MG63 (cell line): ENCODE measurements at places on chromosomes 2 and 18. TPM values are rescaled to one million over a fixed set of nuclear protein-coding genes. Genes with fewer than 3 reads are reported as not detected.

DNA sequence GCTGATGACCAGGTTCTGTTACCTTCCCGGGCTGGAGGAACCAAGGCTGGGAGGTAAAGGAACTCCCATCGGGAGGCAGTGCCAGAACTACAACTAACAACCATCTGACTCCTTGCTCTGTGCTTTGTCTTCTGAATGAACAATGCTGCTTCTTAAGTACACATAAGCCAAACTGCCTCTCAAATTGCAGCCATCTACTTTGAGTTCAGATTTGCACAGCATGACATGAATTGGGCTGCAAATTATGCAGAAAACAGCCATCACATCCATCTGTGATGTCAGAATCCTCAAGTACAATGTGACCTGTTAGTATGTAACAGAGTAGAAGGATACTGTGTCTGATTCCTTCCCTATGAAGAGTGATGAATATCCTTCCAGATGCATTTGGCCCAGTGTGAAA lies 290.6 kb downstream of the ZNF521 start:
- no peak for DNase-seq

Gene PPIL3
- 56.5 and 155 TPM in 2 replicates for total RNA-seq

DNA sequence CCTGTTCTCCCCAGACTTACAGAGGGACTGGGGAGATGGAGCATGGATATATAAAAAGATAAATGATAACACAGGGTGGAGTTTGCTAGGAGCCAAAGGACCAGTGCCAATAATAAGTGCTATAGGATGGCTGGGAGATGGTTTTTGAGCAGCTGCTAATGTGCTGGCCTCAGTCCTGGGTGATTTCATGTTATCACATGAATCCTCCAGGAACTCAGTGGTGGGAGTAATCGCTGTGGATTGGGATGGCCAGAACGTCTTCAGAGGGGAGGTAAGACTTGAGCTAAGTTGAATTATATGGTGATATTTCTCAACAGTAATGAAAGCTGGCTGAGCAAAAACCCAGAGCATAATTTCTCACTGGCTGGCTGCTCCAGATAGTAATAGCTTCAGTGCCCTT lies 441.4 kb downstream of the SLC4A3 start:
- DNase-seq: no peak

Gene SPDYA
- not detected in 2 replicates for total RNA-seq

GRCh38 chr2:132757002-132757589 lies 87.1 kb upstream of the LYPD1 start:
- DNase-seq: no peak

- DNase-seq: no peak
These were observed 114.1 kb upstream of the NCKAP5 start for GRCh38 chr2:133682347-133682746.

DNA sequence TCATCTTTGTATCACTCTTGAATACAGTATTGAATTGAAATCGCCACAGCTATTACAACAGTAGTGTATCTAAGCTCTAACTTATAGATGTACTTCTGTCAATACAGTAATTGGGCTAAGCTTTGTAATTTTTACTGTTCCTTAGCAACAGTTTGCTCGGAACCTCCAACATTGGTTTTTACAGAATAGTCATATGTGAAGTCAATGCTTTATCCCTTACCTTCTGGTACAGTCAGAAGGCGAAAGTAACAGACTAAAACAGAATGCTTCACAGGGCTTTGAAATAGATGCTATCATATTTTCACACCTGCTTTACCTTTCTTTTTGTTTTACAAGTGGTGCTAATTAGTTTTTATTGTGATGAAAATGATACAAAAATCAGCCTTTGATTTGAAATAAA lies 46.9 kb upstream of the CYP20A1 start:
- DNase-seq: no peak

Gene CHRND
- not detected in 2 replicates for total RNA-seq

Gene TGIF1
- total RNA-seq: 28.2 and 43.2 TPM in 2 replicates

DNA sequence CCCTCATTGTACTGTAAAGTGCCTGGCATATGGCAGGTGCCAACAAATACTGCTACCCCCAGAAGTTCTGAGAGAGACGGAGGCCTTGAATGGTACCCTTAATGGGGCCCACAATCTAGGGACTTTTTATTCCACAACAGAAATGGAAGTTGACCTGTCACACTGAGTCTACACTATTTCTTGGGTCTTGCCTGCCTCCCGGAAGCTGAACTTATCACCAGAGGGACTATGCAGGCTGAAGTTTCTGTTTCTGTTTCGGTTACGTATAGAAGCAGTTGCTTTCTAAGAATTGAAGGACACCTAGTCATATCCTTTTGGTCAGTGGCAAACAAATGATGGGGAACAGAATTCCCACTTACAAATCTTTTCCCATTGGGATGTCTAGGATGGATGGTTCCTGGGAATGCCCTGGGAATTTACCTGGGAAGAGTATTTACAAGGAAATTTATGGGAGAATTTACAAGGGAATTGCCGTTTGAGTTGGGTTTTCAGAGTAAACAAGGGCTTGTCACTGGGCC lies 74.2 kb downstream of the HS1BP3 start:
- DNase-seq: no peak
